ENCODE measurements at places on chromosomes 11 and 22.
A peak's percentile ranks its signal among the peaks of the same experiment; 100 is the strongest.

GRCh38 chr22:45430871-45431270 lies 17.4 kb downstream of the RIBC2 start:
- DNase-seq, result no peak

GRCh38 chr11:86555866-86556265 lies 116.5 kb downstream of the ME3 start:
- DNase-seq, result no peak

DNA sequence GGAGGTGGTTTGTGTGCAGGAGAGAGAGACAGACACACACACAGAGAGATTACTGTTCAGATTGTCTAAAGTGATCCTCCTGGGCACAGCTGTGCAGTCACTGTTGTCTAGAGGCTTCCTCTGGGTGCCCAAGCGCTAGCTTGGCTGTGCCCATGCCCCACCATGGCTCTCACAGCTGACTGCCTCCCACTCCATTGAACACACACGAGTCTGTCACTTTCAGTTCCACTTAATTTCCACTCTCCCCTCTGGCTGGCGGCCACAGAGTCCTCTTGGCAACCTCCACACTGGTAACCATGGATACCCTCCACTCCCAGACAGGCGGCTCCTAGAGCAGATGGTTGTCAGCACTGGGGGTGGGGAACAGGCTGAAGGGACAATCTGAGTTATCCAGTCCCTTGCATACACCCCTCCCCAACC lies 29.1 kb downstream of the MAP6 start:
- peak; percentile 84 for DNase-seq

GRCh38 chr11:11662578-11662977 lies 40.8 kb upstream of the GALNT18 start:
- no peak for DNase-seq

DNA sequence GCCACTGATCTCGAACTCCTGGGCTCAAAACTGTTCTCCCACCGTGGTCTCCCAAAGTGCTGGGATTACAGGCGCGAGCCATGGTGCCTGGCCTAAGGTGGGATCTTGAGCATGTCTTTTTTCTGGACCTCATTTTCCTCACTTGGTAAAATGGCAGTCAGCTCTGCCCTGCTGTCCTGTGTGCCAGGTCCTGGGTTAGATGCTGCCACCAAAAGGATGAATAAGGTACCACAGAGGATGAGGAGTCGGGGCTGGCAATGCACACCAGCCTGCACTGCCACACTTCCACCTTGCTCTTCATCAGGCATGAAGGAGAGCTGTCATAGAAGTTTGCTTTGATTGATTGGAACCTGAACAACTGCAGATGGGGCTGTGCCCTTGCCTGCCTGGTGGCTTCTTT lies 32.3 kb downstream of the ACO2 start:
- DNase-seq, result no peak
